ENCODE measurements at places on chromosomes 16 and 17. TPM values are rescaled to one million over a fixed set of nuclear protein-coding genes. Genes with fewer than 3 reads are reported as not detected.

GRCh38 chr16:4660454-4661007 is 32.8 kb upstream of the NUDT16L1 start:
- DNase-seq: no peak

DNA sequence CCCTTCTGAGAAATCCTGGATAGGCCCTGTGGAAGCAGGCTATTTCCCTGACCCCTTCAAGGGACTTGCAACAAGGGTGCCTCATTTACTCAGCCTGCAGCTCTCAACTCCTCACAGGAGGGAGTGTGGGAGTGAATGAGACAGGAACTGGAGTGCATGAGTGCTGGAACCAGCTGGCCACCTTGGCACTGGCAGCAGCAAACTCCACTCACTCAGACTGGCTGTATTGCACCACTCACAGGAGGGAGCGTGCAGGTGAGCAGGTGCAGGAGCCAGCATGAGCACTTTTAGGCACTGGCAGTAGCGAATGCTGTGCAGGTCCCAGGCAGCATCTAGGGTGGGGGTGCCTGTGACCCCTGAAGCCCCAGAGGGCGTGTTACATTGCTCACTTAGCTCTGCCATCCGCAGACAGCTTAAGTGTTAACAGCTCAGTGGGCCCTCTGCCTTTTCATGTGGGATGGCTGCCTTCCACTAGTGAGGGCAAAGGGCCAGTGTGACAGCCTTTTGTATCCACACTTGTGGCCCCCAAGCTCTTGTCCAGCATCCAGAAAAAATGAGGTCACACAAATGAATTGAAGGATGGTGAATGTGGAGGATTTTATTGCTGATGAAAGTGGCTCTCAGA is 11.0 kb upstream of the ZNHIT3 start:
- DNase-seq: no peak

CLEC18A gene
- total RNA-seq: 4.1 TPM

DNA sequence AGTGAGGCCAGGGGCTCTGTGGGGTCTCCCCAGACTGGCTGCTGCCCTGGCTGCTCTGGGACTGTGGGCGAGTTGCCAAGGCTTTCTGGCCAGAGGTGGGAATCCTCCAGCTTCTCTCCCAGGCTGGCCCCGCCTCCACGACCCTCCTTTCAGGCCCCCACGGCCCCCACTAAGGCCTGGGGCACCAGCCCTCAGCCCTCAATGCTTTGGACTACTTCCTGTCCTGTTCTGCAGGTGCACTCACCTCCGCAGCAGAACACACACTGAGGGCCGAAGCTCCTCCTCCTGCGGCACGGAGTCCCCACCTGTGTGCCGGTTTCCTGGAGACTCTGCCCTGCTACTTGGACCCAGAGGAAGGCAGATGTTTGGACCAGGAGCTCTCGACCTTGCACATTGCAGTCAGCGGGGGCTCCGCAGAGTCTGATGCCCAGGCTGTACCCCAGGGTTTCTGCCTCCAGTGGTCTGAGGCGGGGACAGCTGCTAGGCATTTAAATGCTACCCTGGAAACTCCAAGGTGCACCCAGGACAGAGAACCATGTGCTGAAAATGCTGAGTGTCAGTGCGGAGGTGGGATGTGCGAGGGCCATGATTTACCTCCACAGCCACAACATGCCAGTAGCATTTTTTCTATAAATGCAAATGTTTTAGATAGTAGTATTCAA is 223.8 kb downstream of the IRF8 start:
- DNase-seq: no peak

DNA sequence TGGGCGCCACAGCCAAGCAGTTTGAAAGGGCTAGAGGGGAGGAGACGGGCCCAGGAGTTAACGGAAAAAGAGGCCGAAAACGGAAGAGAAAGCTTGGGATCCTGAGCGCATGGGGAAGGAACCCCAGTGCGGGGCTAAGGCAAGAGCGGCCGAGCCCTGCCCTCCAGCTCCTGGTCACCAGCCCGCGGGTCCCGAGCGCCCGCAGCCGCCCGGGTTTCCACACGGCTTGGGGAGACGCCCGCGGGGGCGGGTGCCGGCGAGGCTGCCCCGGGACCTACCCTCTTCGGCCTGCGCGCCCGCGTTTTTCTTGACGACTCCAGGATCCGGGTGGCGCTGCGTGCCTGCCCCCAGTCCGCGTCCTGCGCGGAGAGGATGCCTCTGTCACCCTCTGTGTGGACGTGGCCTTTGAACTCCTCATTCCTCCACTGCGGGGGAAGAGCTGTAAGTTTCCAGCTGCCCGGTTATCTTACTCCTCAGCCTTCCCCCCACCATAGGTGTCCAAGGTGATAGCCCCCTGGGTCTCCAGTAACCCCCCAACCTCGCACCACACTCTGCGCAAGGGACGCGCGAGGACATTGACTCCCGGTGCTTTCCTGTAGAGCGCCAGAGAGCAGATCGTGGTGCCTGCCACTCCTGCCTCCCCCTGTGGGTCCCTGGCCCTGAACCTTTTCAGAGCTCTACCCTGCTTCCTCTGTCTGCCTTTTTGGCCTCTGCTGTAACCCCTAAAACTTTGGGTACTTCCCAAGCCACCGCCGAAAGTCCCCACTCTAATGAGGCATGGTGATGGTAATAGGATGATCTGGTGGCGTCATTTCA is 1.7 kb upstream of the CDH11 start:
- DNase-seq: no peak

KRTAP3-2 gene
- total RNA-seq: not detected

DNA sequence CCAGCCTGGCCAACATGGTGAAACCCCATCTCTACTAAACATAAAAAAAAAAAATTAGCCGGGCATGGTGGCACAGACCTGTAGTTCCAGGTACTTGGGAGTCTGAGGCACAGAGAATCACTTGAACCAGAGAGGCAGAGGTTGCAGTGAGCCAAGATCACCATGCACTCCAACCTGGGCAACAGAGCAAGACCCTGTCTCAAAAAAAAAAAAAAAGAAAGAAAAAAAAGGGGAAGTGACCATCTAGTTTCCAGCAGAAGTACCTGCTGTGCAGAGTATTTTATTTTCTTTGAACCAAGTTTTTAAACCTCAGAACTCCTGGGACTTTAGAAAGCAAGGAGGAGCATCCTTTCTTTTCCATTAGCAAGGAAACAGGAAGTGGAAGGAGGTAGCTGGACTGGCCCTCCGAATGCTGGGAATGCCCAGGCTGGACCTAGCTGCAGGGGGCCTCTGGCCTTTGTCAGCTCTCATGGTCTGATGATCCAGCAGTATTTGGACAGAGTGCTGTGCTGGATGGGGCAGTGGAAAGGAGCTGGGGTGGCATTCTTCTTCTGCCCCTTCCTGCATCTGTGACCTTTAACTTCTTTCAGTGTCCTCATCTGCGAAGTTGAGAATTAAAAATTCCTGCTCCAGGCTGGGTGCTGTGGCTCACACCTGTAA is 6.6 kb downstream of the GID4 start:
- no peak for DNase-seq

DNA sequence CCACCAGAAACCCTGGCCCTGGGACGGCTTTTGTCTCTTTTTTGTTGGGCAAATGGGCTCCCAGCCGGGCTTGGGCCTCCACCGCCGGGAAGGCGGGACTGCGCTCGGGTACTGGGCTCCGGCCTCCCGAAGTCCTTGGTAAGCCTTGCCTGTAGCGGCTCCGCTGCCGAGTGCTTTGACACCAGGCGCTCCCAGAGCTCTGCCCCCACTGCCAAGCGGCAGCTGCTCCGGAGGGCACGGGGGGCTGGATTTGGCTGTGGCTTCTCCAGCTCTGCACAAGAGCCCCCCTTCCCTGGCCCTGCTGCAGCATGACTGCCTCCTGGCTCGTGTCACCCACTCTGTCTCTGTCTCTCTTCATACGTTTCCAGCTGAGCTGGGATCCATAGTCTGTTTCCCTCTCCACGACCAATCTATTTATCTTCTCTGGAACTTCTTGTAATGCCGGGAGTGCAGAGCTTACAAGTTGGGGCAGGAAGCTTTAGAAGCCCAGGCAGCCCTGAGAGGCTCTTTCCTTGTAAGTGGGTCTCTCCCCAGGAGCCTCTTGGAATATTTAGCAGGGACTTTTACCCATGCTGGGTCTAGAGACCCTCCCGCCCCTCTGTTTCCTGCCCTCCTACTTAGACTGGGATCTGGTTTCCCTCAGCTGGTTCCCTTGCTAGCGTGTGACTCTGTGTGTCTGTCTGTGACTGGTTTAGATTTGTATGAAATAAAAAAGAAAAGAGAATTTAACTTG is 246.9 kb upstream of the GSE1 start:
- DNase-seq: no peak

USP6 gene
- total RNA-seq: 0.80 TPM

HS3ST3B1 gene
- total RNA-seq: 14.2 TPM

GRCh38 chr17:40909351-40909750 is 24.3 kb upstream of the KRT20 start:
- DNase-seq: peak; percentile 60

PPY gene
- not detected for total RNA-seq

C16orf92 gene
- not detected for total RNA-seq

GRCh38 chr16:51523400-51523799 is 372.3 kb upstream of the SALL1 start:
- no peak for DNase-seq

- DNase-seq: no peak
Observed at GRCh38 chr17:76635039-76635438, 8.5 kb downstream of the ST6GALNAC1 start.

DNA sequence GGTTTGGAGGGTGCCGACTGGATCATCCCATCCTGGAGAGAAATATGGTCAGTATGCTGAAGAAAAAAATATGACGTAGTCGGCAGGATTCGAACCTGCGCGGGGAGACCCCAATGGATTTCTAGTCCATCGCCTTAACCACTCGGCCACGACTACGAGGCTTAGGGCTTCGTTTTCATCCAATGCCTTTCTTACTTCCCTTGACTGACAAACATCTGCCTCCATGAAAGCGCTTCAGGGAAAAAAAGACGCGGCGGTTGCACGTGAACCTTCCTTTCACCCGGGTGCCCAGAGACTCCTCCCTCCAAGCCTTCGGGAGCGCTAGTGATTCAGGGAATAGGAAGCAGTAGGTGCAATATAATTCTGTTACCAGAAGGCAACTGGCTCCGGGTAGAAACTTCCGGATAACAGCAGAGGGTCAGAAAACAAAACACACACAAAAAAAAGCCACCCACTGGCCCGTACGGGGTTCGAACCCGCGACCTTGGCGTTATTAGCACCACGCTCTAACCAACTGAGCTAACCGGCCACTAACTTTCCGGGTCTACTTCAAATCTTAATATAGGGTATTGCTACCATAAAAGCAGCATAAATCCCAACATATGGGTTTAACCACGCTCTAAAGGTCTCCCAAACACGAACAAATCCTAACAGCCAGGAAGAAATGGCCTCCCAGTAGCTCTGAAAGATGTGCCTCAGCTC is 16.3 kb upstream of the AURKB start:
- peak; percentile 37 for DNase-seq

GRCh38 chr17:38320482-38320881 is 23.3 kb downstream of the GPR179 start:
- no peak for DNase-seq

Measured in progenitor cell of endocrine pancreas (in vitro differentiated cells).